Stimulated activated CD4-positive, alpha-beta T cell treated with anti-CD3 and anti-CD28 coated beads, TNF-alpha, amount 100 ng/mL, for 4 hours (primary cell): ENCODE measurements at places on chromosomes 16 and 17.

- DNase-seq = no peak
Measured at GRCh38 chr16:35258381-35258780, 1799.0 kb downstream of the TP53TG3F start.

GRCh38 chr16:38941-39892 is 14.2 kb downstream of the POLR3K start:
- peak; percentile 9 for DNase-seq

- no peak for DNase-seq
Measured at GRCh38 chr17:7220593-7221277, 997 bp downstream of the ACADVL start.

GRCh38 chr17:65121368-65121767 is 15.8 kb upstream of the RGS9 start:
- no peak for DNase-seq

GRCh38 chr16:6157806-6158205 is 1060.2 kb upstream of the EEF2KMT start:
- DNase-seq = no peak
